Activated naive CD4-positive, alpha-beta T cell treated with anti-CD3 and anti-CD28 coated beads, Interleukin-2, amount 50 U/mL, for 72 hours (primary cell): ENCODE measurements at places on chromosomes 16 and 17.

- DNase-seq, result no peak
Observed at GRCh38 chr17:76534831-76535732, 2.4 kb downstream of the CYGB start.

DNA sequence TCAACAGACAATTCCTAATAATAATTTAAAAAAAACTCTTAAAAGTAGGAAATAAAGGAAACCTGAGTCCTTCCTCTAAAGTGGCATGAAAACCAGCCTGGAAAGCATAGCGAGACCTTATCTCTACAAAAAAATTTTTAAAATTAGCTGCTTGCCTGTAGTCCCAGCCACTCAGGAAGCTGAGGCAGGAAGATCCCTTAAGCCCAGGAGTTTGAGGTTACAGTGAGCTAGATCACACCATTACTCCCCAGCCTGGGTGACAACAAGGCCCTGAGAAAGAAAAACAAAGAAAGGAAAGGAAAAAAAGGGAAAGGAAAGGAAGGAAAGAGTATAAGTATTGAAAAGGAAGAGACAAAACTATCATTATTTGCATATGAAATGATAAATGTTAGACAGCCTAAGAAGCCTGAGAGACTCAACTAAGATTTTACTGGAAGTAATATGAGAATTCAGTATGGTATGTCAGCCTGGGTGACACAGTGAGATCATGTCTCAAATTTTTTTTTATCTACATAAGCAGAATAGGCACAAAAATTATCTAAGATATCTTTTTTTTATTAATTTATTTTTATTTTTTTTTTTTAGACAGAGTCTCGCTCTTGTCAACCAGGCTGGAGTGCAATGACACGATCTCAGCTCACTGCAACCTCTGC is 113.0 kb downstream of the GOSR1 start:
- DNase-seq, result no peak

DNA sequence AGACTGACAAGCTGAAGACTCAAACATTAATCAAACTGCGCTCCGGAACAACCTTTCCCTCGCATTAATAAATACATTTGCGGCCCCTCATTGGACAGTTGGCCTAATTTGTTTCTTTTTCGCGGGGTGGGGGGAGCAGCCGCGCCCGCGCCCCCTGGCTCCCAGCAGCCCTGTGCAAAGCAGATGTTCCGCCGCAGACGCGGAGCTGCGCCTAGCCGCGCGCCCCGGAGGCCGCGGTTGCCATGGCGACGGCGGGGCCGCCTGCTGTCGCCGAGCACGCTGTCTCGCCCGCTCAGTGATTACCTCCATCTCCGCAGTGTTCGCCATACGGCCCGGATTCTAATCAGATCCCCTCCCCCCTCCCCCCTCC is 25.5 kb downstream of the COPZ2 start:
- peak; percentile 72 for DNase-seq

DNA sequence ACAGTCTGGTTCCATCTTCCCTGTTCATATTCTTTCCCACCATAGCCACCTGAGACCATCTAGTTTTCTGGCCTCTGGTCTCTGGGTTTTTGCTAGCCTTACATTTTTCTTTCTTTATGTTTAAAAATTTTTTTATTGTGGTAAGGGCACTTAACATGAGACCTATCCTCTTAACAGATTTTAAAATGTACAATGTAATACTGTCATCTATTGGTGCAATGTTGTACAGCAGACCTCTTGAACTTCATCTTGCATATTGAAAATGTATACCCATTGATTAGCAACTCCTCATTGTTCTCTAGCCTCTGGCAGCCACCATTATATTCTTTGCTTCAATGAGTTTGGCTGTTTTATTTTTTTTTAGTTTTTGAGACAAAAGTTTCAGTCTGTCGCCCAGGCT is 39.2 kb downstream of the ITGAM start:
- no peak for DNase-seq

DNA sequence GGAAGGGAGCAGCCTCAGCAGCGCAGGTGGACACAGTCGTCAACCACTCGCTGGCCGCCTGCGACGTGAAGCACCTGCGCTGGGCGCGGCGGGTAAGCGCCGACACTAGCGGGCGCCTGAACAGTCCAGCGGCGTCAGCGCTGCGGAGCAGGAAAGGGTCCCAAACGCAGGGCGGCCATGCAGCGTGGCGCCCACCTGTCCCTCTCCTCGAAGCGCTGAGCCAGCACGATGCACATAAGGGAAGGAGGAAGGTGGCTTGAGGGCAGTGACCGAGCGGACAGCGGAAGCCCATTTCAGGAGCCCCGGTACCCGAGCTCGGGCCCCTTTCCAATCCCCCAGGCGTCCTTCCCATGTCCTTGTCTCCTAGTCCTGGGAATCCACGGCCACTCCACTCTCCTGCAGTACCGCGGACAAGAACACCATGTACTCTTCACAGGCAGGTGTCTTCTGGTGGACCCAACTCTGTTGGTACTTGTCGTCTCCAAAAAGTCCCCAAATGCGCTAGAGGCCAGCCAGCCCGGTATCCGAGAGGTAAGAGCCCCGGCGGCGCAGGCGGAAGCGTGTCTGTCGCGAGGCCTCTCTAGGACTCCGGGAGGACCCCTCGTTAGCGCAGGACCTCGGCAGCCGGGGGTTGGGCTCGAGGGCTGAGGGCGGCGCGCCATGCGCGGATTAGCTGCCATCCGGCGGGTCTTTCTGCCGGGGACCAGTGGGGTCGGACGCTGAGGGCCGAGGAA is 14.4 kb downstream of the ZNF232 start:
- no peak for DNase-seq

GRCh38 chr16:77723108-77723514 is 797 bp downstream of the NUDT7 start:
- no peak for DNase-seq

DNA sequence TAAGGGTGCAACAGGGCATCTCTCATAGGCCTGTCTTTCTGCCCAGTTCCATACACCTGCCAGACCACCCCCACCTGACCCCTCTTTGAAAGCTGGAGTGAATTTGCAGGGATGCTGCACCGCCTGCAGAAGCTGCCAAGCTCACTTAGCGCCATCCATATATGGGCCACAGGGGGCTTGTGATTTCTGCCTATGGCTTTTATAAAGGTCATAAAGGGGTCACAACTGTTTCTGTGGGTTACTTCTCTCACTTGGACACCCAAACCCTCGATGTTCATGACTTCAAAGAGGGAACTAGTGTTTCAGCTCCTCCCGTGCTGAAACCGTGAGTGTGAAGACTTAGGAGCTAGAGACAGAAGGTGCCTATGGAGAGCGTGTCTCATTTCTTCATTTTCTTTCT is 23.9 kb upstream of the MEAK7 start:
- DNase-seq, result no peak

GRCh38 chr16:87762620-87763019 is 3.2 kb downstream of the KLHDC4 start:
- no peak for DNase-seq

- no peak for DNase-seq
Observed at GRCh38 chr16:66091471-66091891, 275.0 kb upstream of the CDH5 start.

GRCh38 chr17:75511610-75512575 is 3.4 kb downstream of the CASKIN2 start:
- no peak for DNase-seq

- DNase-seq, result peak; percentile 6
Observed at GRCh38 chr17:77957235-77957856, 1.2 kb upstream of the TNRC6C start.

DNA sequence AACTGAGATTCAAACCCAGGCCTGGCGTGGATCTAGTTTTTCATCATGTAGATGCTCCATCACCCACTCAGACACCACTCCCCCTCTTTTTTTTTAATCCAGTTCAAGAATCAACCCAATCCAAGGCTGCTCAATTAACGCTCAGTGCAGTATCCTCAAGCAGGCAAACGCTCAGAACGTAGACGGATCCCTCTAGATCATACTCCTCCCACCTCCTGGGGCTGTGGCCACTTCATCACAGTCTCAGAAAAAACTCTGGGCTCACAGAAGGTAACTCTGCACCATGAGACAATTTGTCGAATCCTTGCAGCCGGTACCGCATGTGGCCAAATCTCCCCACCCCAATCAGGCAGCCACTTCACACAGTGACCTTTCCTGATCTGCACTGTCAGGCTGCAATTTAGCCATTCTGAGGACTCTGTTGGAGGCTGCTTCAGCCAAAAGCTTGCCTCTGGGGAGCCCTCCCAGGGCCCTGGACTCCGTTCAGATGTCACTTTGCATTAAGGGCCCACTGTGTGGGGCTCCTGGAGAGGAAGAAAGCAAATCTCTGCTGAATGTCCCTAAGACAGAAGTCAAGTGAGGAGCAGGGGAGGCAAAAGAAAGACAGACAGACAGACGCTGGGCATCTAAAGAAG is 183.5 kb downstream of the XYLT1 start:
- DNase-seq, result no peak

- DNase-seq, result no peak
Observed at GRCh38 chr17:55690105-55690508, 32.6 kb downstream of the TMEM100 start.

- no peak for DNase-seq
Observed at GRCh38 chr17:67469208-67469980, 92.3 kb downstream of the PITPNC1 start.

DNA sequence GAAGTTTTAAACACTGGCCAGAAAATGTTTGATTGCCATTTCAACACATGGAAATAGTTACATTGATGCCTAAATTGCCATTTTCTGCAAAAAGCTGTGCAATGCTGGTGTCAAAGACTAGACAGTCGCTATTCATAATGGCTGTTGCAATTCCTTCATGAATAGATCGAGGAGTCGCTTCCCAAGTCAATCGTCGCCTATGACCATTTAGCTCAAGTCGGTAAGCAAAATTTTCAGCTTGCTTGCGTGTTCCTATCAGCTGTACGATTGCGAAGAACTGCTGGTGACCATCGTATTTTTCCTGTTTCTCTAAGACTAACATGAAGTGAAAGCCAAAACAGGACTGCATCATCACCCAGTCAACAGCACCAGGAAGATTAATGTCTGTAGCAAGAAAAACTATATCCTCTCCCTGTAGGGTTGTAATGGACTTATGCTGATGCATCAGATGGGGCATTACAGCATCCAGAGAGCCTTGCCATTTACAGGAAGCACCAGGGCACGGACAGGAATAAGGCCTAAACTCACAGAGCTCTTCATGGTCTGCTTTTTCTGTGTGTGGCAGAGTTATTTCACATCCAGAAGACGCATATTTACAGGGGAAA is 23.6 kb downstream of the SIAH1 start:
- DNase-seq, result no peak

- no peak for DNase-seq
Observed at GRCh38 chr16:58393138-58393504, 850 bp downstream of the GINS3 start.

DNA sequence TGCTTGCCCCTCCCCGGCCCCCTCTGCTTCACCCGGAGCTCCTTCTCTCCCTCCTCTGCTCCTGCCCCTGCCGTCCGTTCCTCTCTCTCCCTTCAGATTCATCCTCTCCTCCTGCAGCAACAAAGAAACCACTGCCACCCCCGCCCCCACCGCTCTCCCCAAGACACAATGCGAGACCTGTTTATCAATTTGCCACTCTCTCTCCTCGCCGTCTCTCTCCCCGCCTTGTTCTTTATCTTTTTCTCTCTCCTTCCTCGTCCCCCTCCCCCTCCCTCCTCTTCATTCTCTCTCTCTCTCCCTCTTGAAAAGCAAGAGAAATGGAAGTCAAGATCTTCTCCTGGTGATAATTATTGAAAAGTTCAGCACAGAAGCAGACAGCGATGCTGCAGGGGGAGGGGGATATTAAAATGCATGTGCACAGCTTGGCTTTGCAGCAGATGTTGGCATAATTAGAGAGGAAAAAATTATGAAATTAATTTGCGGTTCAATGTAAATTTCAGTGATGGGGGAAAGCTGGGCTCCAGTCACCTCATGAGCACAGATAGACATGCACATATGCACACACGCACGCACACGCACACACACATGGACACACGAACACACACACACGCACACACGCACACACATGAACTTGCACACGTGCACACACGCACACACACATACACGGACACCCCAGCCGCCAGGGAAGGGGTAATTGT is 58.1 kb upstream of the CBFA2T3 start:
- no peak for DNase-seq

DNA sequence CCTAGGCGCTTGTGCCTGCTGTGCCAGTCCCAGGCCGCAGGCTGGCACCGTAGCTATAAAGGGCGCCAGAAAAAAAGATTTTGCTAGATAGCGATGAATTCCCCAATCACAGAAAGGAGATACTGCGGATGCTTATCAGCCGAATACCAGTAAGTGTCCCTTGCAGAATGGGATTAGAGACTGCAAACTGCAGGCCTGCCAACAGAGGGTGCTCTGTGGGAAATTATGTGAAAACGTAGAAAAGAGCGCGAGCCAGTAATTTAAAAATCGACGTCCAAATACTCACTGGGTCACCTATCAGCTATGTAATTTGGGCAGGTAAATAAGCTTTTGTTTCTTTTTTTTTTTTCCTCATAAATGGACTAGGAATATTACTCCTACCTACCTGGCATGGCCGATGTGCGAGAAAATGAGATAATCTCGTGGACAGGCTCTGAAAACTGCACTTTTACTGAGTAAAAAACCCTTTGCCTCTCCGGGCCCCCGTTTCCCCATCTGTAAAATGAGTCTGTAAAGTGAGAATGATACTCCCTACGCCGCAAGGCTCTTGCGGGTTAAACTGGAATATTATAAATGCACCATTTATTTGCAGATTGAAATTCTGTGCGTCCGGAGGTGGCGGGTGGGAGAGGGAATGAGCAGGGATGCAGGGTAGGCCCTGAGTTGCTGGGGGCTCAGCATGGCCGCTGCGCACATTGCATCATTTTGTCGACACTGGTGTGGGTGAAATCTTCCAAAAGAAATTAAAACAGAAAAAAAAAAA is 1.2 kb upstream of the COG1 start:
- DNase-seq, result peak; percentile 63

DNA sequence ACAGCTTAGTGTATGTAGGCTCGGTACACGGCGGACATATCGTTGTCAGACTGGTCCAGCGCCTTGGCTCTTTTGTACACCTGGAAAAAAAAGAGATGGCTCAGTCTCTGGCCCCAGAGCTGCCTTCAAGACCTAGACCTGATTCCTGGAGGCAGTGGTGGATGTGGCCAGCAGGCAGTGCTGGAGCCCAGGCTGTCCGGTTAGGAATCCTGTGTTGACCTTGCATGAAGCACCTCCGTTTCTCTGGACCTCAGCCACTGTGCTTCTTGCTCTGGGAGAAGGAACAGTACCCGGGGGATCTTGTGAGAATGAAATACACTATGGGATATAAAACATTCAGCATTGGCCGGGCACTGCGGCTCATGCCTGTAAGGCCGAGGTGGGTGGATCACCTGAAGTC is 2.8 kb upstream of the ROGDI start:
- no peak for DNase-seq
